ENCODE measurements at places on chromosomes 7 and 10.

GRCh38 chr7:99728615-99729014 lies 6.4 kb downstream of the CYP3A7 start:
- no peak for DNase-seq

DNA sequence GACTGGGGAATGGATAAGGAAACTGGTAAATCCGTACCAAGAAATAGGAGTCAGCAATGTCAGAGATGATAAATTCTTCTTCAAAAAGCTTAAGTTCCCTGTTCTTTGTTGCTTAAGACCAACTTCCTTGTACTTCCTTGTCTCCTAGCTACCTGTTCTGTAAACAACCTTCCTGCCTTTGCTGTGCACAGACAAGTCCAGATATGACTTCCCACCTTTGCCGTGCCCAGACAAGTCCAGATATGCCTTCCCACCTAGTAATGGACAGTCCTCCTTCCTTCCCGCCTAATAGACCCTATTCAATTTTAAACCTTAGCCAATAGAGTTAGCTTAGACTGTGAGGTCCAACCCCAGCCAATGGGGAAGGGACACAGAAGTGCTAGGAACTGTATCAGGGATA lies 2.5 kb upstream of the ZNF33A start:
- DNase-seq, result no peak

GRCh38 chr10:10968257-10968588 lies 49.4 kb upstream of the CELF2 start:
- no peak for DNase-seq

GRCh38 chr10:78976825-78977755 lies 91.7 kb upstream of the ZMIZ1 start:
- DNase-seq, result no peak

DNA sequence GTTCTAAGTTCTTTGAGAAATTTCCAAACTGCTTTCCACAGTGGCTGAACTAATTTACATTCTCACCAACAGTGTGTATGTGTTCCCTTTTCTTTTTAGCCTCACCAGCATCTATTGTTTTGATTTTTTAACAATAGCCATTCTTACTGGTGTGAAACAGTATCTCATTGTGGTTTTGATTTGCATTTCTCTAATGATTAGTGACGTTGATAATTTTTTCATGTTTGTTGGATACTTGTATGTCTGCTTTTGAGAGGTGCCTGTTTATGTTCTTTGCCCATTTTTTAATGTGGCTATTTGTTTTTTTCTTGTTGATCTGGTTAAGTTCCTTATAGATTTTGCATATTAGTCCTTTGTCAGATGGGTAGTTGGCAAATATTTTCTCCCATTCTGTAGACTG lies 191.4 kb downstream of the AGMO start:
- no peak for DNase-seq

GRCh38 chr7:103068414-103069403 lies 5.9 kb downstream of the FBXL13 start:
- DNase-seq, result no peak

- DNase-seq, result no peak
These were observed 287.5 kb downstream of the GLRX3 start for GRCh38 chr10:130423455-130424305.

DNA sequence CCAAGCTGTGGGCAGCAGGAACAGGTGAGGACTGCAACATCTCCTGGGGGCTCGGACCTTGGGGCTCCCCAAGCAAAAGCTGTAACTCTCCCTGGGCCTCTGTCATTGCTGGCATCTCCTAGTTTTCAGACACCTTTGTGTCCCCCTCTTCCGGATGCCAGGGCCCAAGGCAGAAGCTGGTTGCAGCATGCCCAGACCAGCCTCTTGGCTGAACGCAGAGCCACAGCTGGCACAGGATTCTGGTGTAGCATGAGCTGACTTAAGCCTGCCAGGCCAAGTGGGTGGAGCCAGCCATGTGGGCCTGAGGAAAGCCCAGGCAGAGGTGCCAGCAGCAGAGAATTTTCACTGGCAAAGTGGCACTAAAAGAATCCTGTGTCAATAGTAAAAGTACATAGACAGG lies 43.5 kb downstream of the ZWINT start:
- DNase-seq, result no peak

DNA sequence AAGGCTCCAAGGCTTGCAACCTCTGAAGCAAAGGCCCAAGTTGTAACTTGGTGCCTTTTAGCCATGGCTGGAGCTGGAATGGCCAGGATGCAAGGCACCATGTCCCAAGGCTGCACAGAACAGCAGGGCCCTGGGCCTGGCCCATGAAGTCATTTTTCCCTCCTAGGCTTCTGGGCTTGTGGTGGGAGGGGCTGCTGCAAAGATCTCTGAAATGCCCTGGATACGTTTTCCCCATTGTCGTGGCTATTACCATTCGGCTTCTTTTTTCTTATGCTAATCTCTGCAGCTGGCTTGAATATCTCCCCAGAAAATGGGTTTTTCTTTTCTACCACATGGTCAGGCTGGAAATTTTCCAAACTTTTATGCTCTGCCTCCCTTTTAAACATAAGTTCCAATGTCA lies 234.2 kb downstream of the CDK14 start:
- no peak for DNase-seq

DNA sequence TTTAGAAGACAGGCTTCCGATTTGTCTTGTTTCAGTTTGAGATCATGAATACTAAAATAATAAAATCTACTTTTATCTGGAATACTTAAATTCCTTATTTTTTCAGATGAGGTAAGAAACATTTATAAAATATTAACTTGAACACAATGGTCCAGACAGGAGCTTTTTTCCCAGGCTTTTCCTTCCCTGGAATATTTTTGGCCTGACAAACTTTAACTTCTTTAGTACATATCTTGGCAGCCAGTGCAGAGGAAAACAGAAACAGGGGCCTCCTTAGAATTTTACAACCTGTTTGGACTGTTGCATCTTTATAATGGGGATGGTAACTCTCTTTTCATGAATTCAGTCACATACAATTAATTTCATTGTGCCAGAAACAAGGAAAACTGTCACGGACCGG lies 41.4 kb downstream of the NRP1 start:
- DNase-seq, result peak; percentile 36

DNA sequence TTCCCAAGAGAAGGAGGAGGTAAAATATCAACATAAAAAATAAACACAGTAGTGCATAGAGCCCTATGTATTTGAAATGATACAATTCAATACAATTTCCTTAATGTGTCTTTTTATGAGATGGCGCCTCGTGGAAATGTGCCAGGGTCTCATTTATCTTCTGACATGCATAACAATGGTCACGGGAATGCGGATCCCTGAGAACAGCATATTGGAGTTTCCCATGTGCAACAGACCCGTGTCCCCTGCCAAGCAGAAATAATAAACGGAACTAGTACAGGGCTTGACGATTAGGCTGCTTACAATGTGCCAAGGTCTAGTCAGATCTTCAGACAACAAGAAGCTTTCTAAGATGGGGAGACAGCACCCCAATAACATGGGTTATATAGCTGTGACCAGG lies 217.9 kb downstream of the ARHGAP21 start:
- no peak for DNase-seq

DNA sequence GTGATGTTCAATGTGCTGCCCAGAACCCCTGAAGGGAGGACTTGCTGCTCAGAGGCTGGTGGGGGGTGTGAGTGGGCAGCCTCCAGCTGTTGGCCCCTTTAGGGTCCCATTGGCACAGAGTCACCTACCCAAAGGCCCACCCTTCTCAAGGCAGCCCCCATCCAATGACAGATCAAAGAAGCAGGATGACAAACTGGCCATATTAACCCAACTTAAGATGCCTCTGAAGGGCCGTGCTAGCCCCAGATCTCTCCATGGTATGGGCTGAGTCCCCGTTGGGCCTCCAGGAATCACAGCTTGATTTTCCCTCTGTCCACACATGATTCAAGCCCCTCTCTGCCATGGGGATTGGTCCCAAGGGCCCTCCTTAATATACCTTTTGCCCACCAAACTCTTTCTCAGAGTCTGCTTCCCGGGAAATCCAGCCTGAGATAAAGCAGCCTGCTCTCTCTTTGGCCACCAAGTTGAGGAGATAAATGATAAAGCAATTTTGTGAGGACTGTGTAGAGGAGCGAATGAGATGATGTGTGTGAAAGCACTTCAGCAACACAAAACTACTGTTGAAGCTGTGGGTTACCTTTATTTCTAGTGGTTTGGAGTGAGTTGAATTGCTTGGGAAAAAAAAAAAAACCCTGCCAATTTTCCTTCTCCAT lies 38.2 kb upstream of the C10orf71 start:
- no peak for DNase-seq

DNA sequence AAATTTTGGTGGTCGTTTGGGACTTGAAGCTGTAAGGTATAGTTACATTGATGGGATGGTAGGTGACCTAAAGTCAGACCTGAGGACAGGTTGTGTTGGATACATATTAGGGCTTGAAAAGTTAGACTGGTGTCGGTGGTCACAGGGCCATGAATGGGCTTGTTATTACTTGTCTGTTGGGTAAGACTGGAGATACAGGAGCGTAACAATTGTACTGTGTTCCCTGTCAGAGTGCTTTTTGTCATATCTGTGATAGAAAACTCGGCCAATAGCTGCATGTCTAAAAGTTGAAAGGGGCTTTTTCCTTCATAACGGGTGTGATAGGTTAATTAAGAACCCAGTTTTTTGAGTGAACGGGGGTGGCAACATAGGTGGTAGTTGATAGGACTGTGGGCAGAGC lies 13.5 kb upstream of the CHST3 start:
- no peak for DNase-seq

DNA sequence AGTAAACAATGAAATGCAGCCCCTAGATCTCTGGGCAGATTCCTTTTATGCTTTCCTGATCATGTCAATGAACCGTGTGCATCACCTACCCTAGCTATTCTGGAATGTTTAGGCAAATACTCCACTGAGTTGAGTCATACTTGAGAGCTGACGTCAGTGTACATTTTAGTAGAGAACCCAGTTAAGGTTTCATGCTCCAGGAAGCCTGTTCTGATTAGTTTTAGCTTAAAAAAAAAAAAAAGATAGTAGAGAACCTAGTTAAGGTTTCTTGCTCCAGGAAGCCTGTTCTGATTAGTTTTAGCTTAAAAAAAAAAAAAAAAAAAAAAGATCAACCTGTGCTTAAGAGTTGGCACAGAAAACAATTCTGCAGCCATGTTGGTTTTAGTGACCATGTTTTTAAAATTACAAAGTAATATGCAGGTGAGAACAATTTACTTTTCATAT lies 3.7 kb upstream of the MCU start:
- peak; percentile 70 for DNase-seq

DNA sequence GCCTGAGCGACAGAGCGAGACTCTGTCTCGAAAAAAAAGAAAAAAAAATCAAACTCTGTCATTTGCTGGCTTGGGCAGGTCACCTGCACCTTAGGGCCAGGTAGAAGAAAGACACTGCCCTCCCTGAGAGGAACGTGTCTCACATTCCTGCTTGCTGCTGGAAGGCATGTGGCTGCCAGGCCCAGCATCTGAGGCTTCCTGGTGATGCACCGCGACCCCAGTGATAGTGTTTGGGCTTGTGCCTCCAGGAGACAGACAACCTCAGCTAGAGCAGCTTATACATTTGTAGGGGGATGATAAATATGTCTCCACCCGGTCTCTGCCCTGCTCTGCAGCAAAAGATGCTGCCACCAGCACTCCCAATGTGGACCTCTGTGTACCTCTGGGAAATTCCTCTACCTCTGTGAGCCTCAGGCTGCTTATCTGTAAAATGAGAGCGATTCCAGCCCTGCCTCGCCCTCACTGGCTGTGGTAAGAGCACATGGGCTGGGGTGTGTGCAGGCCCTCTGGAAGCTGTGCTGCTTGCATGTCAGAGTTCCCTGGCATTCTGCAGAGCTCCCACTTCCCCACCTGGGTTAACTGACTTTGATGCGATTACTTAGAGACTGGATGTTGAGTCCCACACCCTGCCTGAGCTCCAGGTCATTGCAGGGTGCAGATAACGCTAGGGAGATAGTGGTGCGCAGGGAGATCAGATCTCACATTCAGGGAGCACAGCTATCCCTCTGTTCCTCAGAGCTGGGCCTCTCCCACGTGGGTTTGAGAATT lies 19.9 kb downstream of the SLC29A3 start:
- no peak for DNase-seq

DNA sequence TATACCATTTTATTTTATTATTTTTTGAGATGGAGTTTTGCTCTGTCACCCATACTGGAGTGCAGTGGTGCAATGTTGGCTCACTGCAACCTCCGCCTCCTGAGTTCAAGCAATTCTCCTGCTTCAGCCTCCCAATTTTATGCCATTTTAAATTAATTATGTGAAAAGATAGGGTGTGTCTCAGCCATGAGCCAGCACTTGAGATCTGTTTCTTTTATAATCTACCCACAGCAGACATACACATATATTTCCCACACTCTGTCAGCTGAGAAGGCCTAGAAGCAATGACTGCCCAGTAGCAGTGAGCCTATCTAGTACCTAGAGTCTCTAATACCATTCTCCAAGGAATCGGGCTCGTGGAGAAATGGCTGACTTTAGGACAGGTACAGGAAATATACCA lies 70.5 kb downstream of the ADAM12 start:
- no peak for DNase-seq

GRCh38 chr10:5510281-5511072 lies 11.1 kb upstream of the CALML5 start:
- DNase-seq, result no peak

DNA sequence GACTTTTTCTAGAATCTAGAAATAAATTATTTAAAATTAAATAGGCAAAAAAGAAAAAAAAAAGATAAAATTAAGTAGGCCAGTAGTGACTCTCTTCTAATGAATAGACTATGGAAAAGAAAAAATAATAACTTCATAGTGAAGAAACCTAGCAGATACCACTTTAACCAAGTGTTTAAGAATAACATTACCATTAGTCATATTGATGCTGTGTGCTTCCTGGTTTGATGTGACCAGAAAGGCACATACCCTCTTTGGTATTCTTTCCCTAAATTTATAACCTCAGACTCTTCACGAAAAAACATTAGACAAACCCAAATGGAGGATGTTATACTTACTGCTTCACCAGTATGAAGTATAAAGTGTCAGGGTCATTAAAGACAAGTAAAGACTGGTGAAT lies 42.6 kb downstream of the KIF20B start:
- peak; percentile 31 for DNase-seq
